ENCODE measurements at places on chromosomes 4 and X.
A peak's percentile ranks its signal among the peaks of the same experiment; 100 is the strongest.

DNA sequence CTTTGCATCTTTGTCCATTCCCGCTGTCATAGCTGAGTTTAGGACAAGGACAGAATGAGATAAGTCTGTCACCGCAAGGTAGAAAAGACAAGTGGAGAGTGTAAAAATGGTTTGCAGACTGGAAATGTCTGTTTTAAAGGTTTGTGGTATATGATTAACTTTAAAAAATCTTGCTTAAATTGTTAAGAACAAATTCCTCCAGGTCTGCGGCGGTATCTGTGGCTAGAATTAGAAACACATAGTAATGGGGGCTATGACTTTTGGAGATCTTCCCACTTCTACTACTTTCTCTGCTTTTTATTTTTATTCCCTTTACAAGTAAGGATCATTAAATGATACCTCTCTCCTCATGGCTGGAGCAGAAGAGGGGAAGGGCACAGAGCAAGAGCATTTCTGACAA lies 92.2 kb downstream of the MID1IP1 start:
- DNase-seq = no peak

- no peak for DNase-seq
Observed at GRCh38 chrX:102712216-102712966, at the start of gene GPRASP2. Gene GPRASP2, plus strand, starts transcription at chrX:102712448. Its CDS starts 2,422 bp downstream, at chrX:102714870.

DNA sequence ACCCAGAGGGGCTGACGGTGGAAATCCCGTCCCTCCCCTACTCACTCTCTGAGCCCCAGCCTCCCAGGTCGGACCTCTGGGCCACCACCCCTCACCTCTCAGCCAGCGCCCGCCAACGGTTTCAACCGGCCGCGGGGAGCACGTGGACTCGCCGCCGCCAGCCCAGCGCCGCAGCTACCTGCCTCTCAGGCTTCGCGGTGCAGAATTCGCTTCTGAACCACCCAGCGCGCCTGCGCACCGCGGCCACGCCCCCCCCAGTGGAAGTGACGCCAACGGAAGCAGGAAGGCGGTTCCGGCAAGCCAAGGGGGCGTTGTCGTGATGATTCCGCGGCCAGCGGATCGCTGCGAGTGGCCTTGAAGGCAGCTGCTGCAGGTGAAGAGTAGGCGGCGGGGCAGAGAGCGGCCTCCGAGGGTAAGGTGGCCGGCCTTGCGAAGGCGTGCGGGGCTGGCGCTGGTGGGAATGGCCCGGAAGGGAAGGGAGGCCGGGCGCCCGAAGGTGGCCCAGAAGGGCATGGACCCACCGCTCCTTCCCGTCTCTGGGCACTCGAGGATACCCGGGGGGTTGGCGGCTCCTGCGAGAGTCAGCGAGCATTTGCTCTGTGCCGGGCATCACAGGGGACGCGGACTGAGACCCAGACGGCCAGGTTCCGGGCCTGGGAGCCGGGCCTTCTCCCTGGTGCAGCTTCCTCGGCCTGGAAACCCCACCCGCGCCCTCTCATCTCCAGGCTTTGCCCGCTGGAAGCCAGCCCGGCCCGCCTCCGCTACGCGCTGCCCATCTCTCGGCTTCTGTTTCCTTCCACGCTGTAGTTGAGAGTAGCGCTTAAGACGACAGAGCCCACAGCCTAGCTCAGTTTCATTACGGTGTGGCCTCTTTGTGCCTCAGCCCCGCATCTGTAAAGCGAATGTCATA lies at the start of the genes LYAR and ZBTB49:
LYAR (minus strand) TSS at position 214 of the 910 bp plus-strand sequence. CDS start 6,412 bp downstream, outside the sequence.
ZBTB49 (plus strand) TSS at position 311 of the 910 bp plus-strand sequence. CDS start 9,695 bp downstream, outside the sequence.
- DNase-seq = peak; percentile 69

DNA sequence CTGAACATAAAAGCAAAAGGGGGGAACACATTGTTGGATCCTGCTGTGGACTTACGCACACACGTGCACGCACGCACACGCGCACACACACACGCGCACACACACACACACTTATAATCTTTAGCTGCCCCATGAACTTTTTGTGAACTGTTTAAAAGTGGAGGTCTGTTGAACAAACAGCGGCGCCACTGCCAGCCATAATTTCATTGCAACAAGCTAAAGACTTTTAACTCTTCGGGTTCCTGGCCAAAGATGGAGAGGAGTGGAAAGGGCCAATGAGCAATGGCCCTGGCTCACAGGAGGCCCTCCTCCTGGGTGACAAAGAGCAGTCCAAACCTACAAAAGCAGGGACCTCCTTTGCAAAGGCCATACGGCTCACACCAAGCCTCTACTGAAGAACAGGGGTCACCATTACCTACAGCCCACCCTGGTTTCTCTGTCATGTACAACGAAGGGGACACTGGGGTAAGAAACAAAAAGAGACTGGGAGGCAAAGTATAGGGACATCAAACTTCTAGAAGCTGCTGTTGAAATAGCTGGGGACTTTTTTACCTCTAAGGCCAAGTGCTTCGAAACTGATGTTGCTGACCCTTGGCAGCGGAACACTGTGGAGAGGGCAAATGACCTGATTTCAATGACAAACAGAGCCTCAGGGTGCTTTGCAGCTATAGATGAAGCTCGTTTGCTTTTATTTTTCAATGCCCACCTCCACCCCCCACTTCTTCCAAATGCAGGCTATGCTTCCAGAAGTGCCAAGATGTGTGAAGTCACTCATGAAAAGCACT lies 16.7 kb downstream of the BCOR start:
- no peak for DNase-seq

GRCh38 chr4:157994863-157995262 lies 178.0 kb downstream of the GASK1B start:
- DNase-seq = no peak

DNA sequence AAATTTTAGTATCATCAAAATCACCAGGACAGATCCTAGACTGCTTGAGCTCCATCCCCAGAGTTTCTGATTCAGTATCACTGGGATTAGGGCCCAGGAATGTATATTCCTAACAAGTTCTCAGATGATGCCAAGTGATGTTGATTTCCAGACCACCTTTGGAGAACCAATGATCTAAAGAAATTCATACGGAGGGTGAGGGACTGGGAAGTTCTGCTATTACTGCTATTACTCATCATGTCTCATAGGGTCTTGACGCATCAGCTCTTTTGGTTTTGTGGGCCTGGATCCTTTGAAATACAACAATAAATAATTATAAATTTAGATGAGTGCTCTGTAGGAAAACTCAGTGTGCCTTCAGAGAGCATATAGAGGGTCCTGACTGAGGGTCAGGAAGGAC lies 59.8 kb upstream of the LGI2 start:
- no peak for DNase-seq

GRCh38 chr4:184475498-184475897 lies 1.1 kb upstream of the IRF2 start:
- no peak for DNase-seq

GRCh38 chr4:85092536-85092935 lies 126.0 kb upstream of the WDFY3 start:
- DNase-seq = no peak

GRCh38 chrX:126394681-126395080 lies 157.9 kb downstream of the DCAF12L1 start:
- no peak for DNase-seq

DNA sequence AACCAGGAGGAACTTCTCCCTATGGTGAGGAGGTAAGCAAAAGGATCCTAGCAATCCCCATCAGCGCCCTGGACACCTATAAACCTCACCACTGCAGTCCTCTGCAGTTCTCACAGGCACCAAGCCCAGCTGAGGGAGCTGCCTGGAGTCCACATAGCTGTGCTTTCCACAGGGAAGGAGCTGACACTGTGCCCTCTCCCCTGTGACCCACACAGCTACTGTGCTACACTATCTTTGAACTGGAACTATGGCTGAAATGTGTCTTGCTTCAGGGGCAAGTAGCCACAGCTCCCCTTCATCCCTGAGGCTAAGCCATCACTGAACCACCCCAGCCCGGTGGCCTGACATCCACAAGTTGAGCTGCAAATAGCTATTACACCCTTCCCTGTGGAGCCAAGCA lies 208.5 kb upstream of the RPL34 start:
- DNase-seq = no peak

DNA sequence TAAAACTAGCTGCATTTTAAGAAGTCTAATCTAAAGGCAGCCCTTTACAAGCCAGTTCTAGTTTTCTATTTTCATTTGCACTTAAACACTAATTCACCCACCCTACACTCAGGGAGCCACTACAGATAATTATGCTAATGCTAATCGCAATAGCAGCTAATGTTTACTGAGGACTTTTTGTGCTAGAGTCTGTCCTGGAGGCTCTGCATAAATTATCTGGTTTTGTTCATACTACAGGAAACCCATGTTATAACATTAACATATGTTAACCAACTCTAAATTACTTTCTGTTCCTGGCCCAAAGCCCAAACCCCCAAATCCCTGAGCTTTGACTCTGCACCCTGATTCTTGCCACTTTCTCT lies 480 bp upstream of the RADX start:
- no peak for DNase-seq

GRCh38 chr4:74110670-74111069 lies 11.7 kb upstream of the CXCL2 start:
- no peak for DNase-seq

DNA sequence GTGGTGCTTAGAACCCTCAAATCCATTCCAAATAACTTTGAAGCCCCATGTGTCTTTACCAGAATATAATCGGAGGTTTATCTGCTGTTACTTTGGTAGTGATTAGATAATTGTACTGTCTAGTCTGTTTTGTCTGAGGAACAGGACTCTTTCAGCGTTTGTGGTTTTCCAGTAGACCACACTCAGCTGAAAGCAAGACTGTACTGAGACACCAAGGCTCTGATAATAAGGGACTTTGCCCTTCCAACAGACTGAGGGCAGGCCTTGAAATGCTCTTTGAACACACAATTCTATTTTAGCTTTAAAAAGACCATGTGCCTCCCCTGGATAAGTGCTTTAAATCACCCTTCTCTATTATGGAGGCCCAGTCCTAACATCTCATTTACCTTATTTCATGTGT lies 76.1 kb downstream of the KLHL8 start:
- no peak for DNase-seq

DNA sequence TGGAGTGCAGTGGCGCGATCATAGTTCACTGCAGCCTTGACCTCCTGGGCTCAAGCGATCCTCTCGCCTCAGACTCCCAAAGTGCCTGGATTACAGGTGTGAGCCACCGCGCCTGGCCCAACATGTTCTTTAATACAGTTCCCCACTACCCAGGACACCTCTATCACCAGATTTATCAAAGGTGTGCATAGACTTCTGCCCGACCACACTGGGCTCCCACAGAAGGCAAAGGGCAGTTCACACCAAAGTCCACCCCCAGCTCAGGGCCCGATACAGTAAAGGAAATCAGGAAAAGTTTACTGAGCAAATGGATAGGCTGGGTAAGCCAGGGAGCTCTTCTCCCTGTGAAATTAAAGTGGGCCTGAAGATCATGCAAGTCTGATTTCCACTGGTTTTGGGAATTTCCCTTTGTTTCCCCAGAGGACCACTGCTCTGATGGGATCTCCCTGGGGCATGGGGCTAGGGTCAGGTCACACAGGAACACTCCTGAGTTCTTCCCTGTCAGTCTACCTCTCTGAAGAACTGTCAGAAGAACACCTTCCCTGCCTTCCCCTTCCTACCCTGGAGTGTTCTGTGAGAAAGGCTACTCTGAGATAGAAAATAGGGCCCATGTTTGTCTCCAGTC lies 17.7 kb upstream of the PIM2 start:
- no peak for DNase-seq

GRCh38 chr4:24778464-24779225 lies 16.7 kb upstream of the SOD3 start:
- DNase-seq = no peak

DNA sequence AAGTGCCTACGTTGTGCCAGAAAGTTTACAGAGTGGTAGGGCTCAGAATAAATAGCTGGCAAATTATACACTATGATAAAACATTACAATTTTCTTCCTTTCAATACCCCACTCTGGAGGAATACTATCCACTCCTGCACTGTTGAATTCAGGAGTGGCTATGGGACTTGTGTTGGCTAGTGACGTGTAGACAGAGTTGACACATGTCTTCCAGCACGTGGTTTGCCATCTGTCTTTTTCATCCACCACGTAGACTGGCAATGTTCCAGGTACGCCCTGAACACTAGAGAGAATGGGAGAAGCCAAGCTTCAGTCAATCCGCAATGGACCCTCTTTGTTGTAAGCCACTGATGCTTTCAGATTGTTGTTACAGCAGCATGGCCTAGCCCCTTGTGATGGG lies 168.8 kb upstream of the RBPJ start:
- no peak for DNase-seq

- DNase-seq = no peak
Observed at GRCh38 chr4:1187182-1187581, 14.8 kb upstream of the SPON2 start.

GRCh38 chrX:151901826-151902225 lies 10.9 kb upstream of the MAGEA4 start:
- no peak for DNase-seq

- DNase-seq = no peak
Observed at GRCh38 chr4:28490669-28491068, 1630.0 kb downstream of the STIM2 start.

- no peak for DNase-seq
Observed at GRCh38 chr4:113288696-113289095, 239.2 kb downstream of the ANK2 start.

- no peak for DNase-seq
Observed at GRCh38 chrX:120604361-120604782, 471 bp downstream of the MCTS1 start.

- DNase-seq = no peak
Observed at GRCh38 chr4:100790836-100791615, 273.2 kb upstream of the EMCN start.

- DNase-seq = no peak
Observed at GRCh38 chr4:108119199-108119800, 49.4 kb downstream of the LEF1 start.

- DNase-seq = no peak
Observed at GRCh38 chr4:7210824-7211223, 18.5 kb downstream of the SORCS2 start.

DNA sequence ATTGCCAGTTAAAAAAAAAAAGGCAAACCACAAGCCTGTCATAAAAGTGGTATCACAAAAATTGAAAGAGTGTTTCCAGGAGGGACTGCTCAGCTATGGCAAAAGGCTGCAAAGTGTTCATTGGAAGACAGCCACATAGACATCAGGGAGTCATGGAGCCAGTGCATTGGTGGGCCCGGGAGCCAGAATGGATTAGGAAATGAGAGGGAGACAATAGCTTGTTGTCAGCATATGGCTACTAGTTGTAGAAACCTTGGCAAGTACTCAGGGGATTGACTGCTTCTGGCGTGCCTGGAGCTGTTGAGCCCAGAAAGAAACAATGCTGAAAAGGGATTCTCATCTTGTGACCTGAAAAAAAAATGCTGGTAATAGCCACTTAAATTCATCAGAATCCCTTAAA lies 5.0 kb downstream of the GAR1 start:
- DNase-seq = no peak

- no peak for DNase-seq
Observed at GRCh38 chrX:13938829-13939530, 90.7 kb downstream of the GEMIN8 start.

All from GM12878 (cell line).